ENCODE measurements at places on chromosomes 1 and 21.

DNA sequence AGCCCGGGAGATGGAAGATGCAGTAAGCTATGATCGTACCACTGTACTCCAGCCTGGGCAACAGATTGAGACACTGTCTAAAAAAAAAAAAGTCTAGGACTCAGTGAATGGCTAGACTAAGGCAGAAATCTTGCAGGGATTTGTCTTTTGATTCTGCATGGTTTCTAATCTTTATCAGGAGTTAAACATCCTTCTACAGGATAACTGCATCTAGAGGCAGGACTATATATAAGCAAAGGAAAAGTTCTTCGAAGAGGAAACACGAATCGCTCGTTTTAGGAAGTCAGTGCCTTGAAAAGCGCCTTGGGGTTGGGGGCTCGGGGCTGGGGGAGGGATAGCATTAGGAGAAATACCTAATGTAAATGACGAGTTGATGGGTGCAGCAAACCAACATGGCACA is 602 bp upstream of the UFC1 start:
- no peak for DNase-seq

DNA sequence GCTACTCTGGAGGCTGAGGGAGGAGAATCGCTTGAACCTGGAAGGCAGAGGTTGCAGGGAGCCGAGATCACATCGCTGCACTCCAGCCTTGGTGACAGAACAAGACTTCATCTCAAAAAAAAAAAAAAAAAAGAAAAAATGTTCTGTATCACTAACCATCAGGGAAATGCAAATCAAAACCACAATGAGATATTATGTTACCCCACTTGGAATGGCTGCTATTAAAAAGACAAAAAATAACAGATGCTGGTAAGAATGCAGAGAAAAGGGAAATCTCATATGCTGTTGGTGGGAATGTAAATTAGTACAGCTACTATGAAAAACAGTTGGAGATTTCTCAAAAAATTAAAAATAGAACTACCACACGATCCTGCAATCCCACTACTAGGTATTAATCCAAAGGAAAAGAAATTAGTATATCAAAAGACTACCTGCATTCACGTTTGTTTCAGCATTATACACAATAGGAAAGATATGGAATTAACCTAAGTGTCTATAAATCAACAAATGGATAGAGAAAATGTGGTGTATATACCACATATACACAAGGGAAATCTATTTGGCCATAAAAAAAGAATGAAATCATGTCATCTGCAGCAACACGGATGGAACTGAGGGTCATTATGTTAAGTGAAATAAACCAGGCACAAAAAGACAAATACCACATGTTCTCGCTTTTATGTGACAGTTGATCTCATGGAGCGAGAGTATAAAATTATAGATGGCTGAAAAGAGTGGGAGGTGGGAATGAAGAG is 62.6 kb downstream of the ABL2 start:
- no peak for DNase-seq

DNA sequence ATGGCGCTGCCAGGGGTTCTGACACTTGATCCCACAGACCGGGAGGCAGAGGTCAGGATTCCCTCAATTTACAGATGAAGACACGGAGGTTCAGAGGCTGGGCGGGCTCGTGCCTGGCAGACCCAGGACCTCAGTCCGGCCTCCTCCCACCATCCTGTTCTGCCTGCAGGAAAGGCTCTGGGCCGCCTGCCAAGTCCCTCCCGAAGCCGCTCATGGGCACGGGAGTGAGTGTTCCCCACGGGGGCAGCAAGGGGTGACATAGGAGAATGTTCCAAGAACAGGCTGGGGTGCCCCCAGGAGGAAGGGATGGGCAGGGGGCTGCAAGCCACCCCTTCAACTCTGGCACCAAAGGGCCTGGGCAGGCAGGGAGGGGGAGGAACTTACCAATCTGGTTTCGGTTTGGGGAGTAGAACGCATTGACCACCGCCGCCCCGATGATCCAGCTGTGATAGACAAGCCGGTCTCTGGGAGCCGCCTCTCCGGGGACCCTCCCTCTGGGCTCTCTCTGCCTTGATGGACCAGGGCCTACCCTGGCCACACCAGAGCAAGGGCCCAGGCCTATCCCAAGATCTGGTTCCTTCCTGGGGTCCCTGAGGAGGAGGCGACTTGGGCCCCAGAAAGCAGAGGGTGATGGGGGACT is 7.5 kb downstream of the PRXL2B start:
- DNase-seq: no peak

DNA sequence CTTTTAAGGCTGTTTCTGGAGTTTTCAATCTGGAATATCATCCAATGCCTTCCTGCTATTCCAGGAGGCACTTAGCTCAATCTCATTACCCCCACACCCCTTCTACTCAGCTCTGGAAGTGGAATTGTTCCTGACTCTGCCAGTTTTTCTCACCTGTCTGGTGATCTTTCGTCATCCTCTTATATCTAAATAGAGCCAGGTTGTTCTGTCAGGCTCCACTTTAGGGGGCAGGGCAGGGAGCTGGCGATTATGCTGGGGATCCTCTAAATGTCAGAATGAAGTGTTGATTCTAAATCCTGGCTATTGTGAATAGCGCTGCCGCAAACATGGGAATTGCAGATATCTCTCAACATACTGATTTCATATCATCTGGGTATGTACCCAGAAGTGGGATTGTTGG is 63.6 kb upstream of the ETV3 start:
- DNase-seq: no peak

GRCh38 chr1:78147031-78147430 is 101.3 kb downstream of the GIPC2 start:
- no peak for DNase-seq

GRCh38 chr21:43632373-43632905 is 26.8 kb downstream of the HSF2BP start:
- DNase-seq: no peak

DNA sequence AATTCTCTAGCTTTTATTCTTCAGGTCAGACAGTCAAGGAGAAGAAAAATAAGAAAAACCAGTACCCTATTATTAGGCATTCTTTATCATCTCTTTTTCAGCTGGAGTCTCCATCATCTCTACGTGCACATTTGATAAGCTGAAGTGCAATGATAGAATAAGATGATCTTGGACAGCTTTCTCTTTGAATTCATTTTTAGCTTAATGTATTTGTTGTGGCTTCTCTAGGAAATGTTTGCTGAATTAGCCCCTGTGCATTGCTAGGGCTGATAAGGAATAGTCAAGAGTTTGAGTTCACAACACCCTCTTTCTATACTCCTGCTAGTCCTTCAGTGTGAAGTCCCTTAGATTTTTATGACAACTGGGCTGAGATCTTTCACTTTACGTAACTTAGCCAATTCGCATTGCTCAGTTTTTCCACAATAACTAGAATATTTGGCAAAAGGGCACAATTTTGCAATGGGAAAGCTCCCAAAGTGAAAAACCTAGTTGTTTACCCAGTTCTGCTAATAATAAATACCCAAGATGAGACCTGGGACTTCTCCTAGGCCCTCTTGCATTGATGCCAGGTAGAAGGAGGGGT is 7.0 kb upstream of the KCNJ15 start:
- no peak for DNase-seq

DNA sequence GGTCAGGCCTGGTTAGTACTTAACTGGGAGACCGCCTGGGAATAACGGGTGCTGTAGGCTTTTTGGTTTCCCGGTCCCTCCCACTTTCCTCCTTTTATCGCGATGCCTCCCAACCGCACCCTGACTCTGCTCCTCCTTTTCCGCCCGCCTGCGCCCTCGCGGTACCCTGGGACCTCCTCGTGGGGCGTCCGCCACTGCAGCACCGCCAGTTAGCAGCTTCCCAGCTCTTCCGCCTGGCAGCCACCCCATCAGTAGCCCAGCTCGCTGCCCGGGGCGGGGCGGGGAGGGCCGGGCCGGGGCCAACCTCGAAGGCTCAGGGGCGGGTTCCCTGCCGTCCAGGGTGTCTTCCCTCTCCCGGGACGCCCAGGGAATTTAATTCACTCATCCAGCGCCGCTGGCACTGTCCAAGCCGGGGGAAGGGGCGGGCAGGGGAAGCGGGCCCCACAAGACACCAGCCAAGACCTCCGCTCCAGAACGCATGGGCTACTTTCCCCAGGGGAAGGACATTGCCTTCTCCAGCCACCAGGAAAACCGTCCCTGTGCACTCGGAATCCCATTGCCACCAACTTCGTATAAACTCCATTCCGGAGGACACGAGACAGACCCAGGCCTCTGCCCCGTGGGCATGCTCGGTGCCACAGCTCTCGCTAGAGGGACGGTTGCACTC is 2.0 kb upstream of the ZNF678 start:
- DNase-seq: no peak

DNA sequence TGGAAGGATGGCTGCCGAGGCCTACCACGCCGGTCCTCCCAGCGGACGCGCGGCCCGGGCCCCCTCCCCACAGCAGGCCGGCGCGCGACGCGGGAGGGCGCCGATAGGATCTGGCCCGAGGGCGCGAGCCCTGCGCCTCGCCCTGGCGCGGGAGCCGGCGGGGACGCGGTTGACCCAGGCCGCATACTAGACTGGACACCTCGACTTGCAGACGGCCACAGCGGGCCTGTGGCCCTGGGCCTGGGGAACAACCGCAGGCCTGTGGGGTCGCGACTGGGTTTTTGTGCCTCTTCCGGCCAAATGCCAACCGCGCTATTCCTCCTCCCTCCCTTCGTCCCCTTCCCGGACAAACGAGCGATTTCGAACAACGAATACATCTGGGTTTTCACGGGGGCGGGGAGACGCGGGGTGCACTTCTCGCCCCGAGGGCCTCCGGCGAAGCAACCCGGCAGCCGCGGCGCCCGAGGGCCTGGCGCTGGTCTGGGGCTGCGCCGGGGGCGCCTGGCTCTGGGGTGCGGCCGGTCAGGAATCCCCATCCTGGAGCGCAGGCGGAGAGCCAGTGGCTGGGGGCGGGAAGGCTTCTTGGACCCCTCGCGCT is 2.4 kb downstream of the NHLH2 start:
- no peak for DNase-seq

DNA sequence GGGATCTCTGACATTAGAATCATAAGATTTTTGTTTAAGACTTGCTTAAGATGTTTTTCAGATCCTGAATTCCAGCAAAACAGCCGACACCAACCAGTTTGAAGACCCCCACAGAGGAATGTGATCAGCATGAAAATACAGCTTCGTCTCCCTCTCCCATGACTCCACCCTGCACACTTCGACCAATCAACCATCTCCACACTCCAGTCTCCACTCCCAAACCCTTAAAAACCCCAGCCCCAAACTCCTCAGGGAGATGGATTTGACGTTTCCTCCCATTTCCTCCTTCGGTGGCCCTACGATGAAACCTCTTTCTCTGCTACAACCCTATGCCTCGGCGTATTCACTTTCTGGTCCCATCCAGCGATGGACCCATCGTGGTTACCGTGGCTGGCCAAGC is 30.1 kb upstream of the KIF26B start:
- DNase-seq: no peak

- DNase-seq: no peak
Observed at GRCh38 chr1:54207287-54207686, 7.3 kb downstream of the MRPL37 start.

DNA sequence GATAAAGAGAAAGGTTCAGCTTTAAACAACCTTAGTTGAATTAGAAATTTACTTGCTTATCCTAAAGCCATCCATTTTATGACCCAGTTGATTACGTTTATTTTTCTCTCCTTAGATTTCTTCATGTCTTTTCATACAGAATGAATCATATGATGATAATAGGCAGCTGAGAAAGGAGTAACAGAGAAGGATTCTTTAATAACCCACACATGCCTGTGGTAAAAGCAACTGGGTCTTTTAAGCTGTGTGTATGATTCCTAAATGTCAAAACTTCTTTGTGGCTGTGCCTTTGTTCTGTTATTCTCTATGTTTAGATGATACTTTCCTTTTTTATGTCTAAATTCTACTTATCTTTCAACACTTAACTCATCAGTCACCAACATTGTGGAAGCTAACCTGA is 626.5 kb downstream of the NCAM2 start:
- no peak for DNase-seq

- no peak for DNase-seq
Observed at GRCh38 chr1:25885602-25886001, 10.1 kb upstream of the PAQR7 start.

DNA sequence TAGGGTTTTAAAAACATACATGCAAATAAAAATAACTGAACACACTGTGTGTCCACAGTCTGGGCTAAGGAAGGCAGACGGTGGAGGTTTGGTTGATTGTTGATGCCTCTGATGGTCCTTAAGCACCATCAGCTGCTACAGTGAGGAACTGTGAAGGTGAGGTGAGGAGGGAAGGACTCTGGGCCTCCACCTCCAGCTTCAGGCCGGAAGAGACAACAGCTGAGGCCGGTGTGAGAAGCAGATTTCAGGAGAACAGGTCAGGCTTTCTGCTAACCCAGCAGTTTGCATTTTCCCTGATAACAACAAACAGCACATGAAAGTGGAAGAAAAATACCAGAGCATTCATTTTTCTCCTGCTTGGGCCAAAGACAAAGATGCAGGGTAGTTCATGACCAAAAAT is 189.9 kb upstream of the AJAP1 start:
- DNase-seq: no peak

DNA sequence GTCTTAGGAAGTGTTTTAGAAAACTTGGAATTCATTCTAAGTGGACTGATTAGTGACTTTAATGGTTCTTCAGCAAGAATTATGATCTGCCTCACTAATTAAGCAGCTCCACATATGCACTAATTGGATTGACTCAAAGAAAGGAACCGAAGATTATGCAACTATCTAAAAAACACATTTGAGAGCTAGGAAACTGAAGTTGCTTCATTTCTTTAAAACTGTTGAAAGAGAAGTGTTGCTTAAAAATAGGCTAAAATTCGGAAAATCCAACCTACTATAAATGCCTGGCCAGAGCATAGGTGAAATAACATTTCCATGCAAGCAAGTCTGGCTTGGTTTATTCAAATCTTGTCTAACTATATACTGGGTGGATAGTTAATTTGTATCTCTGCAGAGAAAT is 502.9 kb upstream of the ZRANB2 start:
- no peak for DNase-seq

DNA sequence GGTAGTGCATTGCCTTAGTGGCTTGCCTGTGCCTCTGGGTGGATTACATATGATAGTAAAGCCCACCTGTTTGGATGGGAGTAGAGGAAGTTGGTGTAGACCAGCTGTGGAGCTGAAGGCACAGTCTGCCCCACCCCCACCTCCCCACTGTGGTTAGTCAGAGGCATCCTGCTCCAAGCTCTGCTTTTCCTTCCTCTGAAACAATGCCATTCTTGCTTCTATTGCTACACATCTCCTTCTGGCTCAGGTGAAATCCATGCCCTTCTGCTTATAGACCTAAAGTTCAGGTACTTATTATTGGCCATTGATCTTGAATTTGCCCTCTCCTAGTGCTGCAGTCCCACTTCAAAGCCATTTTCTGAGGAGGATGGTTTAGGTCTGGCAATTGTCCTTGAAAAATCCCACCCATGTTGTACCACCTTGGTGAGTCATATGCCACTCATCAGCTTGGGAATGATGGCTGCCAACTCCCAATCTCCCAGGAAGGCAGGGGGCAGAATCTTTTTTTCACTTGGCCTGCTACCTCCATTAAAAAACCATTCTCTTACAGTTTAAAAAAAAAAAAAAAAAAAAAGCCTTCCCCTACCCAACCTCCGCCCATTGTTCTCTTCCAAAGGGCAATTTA is 6.7 kb upstream of the TXLNA start:
- no peak for DNase-seq

All from stimulated activated CD4-positive, alpha-beta T cell treated with anti-CD3 and anti-CD28 coated beads, Interleukin-1b, Interleukin-23, amount 100 ng/mL, for 24 hours (primary cell).